ENCODE measurements at places on chromosomes 1 and 21. TPM values are rescaled to one million over a fixed set of nuclear protein-coding genes. Genes with fewer than 3 reads are reported as not detected.

HSD3B1 gene
- not detected for total RNA-seq

FALEC gene
- total RNA-seq = 1.0 TPM

ALX3 gene
- total RNA-seq = not detected

B3GALT2 gene
- 6.8 TPM for total RNA-seq

LCE2C gene
- total RNA-seq = not detected

GBP4 gene
- 32.9 TPM for total RNA-seq

CENPF gene
- total RNA-seq = 1.5 TPM

MAPKAPK2 gene
- 92.3 TPM for total RNA-seq

DNA sequence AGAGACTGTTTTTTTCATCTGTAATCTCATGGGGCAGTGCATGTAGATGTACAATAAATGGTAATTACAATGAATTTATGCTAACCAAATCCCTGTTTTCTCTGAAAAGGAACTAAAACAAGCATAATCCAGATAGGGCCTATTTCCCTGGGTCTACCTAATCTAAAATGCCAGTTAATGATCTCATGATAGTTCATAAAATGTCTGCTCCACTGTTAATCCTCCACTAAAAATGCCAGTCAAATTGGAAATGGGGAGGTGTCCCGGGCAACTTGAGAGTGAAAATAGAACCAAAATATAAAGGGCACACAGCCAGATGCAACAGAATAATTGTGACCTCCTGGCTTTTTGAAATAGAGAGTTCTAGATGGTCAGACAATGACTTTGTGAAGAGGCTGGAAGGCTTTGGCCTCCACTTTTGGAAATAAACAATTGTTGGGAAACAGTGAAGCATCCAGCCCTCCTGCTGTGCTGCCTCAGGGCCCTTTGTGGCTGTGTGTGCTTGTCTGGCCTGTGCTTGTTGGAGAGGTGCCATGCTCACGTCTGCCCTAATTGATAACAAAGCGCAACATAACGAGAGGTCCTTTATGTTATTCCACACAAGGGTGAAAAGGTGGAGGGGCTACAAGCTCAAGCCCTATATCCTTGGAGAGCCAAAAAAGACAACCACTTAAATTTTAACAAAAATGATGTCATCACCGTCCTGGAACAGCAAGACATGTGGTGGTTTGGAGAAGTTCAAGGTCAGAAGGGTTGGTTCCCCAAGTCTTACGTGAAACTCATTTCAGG, 97.7 kb downstream of the ATP5PO start:
- no peak for DNase-seq

GRCh38 chr1:19757641-19758040, 42.1 kb downstream of the TMCO4 start:
- peak; percentile 18 for DNase-seq

GRCh38 chr1:17330856-17331255, 22.9 kb downstream of the PADI4 start:
- no peak for DNase-seq

- no peak for DNase-seq
Measured at GRCh38 chr1:151367658-151368392, 4.7 kb downstream of the SELENBP1 start.

DNA sequence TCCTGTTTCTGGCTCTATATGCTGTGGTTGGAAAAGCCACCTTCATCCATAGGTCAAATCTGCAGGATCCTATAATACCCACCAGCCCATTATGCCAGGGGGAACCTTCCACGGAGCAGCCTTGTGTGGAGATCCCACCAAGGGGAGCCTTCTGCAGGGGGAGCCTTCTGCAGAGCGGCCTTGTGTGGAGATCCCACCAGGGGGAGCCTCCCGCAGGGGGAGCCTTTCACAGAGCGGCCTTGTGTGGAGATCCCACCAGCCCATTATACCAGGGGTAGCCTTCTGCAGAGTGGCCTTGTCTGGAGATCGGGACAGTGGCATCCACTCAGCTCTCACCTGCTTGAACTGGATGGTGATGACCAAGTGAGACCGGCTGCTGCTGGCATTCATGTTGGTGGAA, 85.3 kb downstream of the SCCPDH start:
- no peak for DNase-seq

GRCh38 chr1:65230731-65231481, 78.4 kb upstream of the DNAJC6 start:
- DNase-seq = no peak

GRCh38 chr21:32303385-32303784, 4.7 kb downstream of the MRAP start:
- no peak for DNase-seq

DNA sequence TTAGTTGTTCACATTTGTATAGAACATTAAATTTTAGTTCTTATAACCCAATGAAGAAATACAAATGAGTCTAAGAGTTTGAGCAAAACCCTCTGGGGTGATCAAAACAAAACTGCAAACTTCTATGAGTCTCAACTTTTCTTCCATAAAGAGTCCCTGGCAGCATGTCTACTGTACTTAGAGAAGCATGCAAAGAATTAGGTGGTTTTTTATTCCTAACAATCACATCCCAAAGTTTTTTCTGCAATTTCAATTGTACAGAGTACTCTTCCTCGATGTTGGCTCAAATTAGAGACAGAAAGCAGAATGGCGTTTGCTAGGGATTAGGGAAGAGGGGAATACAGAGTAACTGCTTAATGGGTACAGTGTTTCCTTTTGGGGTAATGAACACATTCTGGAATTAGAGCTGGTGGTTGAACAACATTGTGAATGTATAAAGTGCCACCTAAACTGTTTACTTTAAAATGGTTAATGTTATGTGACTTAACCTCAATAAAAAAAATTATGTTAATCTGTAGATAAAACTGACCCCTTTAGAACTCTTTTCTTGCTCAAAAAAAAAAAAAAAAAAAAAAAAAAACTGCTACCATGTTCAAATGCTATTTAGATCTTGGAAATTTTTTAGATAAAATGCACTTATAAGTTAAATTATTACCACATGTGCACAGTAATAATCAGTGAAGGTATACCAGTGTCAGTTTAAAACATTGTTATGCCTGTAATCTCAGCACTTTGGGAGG, 4.8 kb downstream of the RC3H1 start:
- DNase-seq = no peak

- DNase-seq = no peak
Measured at GRCh38 chr1:216207154-216207553, 216.1 kb downstream of the USH2A start.

DNA sequence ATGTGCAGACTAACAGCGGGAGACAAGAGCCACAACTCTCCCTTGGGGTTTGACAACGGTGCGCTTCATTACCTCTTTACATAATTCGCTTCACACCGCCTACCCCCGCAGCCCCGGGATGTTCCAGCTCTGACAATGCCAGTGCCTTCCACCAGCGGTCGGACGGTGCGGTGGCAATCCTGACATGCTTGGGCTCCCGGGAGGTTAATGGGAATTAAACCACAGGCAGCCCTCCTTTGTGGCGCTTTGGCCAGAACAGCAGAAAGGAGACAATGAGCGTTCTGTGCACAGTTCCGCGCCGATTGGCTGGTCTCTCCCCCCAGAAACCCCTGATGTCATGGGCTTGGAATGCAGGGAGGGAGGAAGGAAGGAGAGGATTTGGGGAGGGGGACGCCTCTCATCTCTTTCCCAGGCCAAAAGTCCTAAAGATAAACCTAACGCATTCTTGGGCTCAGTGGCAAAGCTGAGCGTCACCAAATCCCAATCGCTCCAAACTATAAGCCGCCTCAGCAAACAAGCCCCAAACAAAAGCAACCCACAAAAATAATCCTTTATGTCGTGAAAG, 1.3 kb downstream of the CNN3 start:
- DNase-seq = peak; percentile 70

- DNase-seq = no peak
Measured at GRCh38 chr1:62362926-62363325, 43.7 kb upstream of the KANK4 start.

DNA sequence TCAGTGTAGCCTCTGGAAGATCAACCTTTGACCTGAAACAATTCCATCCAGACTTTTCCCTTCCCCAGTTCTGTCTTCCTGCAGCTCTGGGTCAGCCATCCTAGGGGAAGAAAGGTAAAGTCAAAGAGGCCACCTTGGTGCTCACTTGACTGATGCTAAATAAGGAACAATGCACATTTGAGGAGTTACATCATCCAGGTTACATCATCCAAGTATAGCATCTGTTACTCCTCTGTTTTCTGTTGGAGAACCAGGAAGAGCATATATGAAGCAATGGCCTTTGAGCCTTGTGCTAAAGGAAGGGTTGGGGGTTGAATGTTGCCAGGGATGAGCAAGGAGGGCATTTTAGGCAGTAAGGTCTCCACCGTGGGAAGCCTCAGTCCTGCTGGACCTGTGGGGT, 3.1 kb upstream of the DSCAM start:
- no peak for DNase-seq

DNA sequence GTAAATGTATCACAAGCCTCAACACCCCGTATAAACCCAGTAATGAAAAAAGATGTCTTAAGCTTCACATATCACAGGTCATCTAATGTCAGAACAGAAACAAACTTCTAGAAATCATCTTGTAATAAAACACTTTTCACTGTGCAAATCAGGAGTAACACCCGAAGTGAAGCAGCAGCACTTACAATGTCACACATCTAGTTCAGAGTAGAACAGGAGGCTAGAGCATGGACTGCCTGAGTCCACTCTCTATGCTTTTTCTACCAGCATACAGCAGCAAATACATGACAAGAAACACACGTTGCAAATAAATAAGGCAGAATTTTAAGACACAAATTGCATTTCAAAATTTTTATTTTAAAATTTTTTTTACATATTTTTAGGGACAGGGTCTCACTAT, 57.2 kb downstream of the AKT3 start:
- no peak for DNase-seq

- DNase-seq = no peak
Measured at GRCh38 chr1:81681601-81682266, 119.0 kb upstream of the ADGRL2 start.

- peak; percentile 78 for DNase-seq
Measured at GRCh38 chr1:184387476-184388318, 868 bp downstream of the C1orf21 start.

DNA sequence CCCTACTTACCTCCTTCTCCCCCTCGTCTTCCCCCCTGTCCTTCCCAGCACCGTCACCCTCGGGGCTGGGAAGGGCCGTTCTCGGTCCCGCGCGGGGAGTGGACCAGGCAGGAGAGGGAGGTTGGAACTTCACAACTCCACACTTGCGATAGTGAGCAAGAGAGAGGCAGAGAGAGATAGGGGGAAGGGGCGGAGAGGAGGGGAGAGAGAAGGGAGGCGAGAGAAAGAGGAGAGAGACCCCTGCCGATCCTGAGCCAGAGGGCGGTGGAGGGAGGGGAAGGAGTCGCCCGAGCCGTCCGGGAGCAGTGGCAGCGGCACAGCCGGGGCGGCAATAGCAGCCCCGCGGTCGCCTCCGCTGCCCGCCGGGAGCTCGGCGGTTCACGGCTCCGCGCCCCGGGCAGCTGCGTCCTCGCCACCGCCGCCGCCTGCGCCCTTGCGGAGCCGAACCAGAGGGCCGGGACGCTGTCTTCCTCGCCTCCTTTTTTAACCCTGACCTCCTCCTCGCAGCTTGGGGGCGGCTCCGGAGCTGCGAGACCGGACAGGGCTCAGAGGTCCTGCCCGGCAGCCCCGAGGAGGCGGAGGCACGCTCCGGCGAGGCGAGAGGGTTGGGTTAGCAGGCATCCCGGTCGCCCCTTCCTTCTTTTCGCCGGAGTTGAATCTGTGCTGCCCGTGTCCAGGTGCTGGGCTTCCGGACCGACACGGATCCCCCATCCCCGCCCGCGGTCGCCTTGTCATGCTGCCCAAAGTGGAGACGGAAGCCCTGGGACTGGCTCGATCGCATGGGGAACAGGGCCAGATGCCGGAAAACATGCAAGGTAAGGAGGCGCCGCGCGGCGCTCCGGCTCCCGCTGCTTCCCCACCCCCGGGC, 11.7 kb downstream of the NR5A2 start:
- DNase-seq = peak; percentile 72

DNA sequence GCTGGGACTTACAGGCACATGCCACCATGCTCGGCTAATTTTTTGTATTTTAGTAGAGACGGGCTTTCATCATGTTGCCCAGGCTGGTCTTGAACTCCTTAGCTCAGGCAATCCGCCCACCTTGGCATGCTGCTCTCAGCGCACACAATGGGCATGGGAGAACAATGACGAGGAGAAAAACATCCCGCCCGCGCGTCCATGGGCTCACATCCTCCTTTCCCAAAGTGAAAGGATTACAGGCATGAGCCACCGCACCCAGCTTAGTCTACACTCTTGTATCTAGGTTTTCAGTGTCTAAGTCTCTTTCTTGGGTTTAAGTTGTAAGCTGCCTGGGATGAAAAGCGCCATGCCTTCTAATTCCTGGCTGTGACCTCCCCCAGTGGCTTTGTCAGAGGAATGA, 37.9 kb downstream of the CDK18 start:
- no peak for DNase-seq

DNA sequence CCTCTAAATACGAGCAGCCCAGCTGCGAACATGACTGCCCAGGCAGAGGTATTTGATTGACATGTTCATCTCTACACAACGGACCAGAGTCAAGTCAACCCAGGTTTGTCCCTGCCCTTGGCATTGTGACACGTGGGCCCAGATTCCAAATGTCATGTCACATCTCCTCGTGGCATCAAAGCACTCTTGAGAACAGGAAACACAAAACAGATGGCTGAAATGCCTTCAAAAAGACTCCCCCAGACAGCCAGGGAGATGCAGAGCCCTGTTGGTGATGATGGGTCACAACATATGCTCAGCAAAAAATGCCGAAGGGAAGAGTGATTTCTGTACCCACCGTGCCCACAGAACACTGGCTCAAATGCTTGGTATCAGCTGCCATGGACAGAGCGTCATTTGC, 337.8 kb upstream of the DAB1 start:
- DNase-seq = no peak

DNA sequence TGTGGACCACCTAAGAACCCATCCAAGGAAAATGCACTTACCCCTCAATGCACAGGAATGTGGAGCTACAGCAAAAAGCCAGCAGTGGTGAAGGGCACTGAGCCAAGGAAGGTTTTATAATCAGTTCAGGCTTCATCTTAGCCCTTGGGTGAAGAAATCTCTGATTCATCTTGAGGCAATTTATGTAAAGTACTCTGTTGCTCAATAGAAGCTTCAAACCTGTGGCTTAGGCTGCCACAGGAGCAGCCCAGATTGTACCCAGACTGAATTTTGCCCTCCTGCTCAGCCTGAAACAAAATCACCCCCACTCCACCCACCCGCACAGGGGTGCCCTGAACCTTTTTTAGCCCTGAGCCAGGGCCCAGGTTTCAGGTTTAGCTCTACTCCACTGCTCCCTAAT, at the start of gene S100A12:
Gene S100A12 (minus strand): TSS at position 111 of the 400 bp plus-strand sequence. CDS start 1,029 bp downstream, outside the sequence.
- no peak for DNase-seq

GRCh38 chr1:183568176-183569021, 21.9 kb downstream of the NCF2 start:
- DNase-seq = no peak

GRCh38 chr1:212688341-212689047, 11.1 kb downstream of the BATF3 start:
- no peak for DNase-seq

GRCh38 chr1:213419401-213420030, 368.5 kb downstream of the RPS6KC1 start:
- DNase-seq = no peak

GRCh38 chr21:24014381-24014780, 1592.9 kb downstream of the MRPL39 start:
- DNase-seq = no peak

DNA sequence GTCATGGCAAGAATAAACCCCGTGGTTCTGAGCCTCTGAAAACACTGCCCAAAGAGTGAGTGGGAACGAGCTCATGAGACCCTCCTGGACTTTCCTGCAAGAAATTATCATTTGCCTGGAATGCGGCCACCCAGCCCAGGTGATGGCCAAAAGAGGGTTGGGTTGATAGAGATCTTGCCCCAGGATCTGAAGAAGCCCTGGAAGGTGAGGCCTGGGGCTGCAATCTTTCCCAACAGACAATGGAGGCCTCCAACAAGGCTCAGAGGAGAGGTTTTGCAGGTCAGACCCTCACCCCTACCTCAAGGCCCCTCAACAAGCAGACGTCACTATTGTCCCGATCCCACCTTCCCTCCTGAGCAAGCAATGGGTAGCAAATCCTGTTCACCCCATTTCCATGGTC, 106.0 kb upstream of the SOD1 start:
- DNase-seq = peak; percentile 32
